Hematopoietic multipotent progenitor cell treated with erythropoietin and hydrocortisone succinate and interleukin-3 and kit ligand, for 8 days (in vitro differentiated cells): ENCODE measurements at places on chromosomes 4 and X.

- DNase-seq, result no peak
Observed at GRCh38 chr4:79217025-79217424, 108.8 kb downstream of the NAA11 start.

DNA sequence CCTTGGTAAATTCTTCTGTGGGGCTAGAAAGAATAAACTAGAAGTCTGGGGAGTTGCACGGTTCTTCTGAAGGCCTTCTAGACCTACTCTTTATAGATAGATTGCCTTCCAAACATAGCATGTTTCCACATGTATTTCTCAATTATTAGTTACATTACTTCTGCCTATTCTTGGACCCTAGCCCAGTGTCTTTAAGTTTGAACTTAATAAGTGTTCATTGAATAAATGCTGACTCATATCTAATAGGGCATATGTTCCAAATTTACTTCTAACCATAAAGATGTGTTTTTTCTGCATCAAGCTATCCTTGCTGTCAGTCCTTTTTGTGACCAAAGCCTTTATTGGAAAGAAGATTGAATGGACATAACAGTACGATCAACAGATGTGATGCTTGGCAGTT is 503.6 kb upstream of the ZFP42 start:
- DNase-seq, result no peak

- no peak for DNase-seq
Observed at GRCh38 chr4:144113546-144113945, 27.0 kb downstream of the GYPA start.

- no peak for DNase-seq
Observed at GRCh38 chrX:24242649-24243175, 71.2 kb downstream of the SUPT20HL2 start.

- DNase-seq, result no peak
Observed at GRCh38 chr4:54625391-54625790, 32.4 kb upstream of the KIT start.

- DNase-seq, result no peak
Observed at GRCh38 chr4:24080871-24081270, 191.0 kb upstream of the PPARGC1A start.

GRCh38 chrX:68989456-68989855 is 160.6 kb downstream of the EFNB1 start:
- no peak for DNase-seq

GRCh38 chr4:38856524-38857337 is at the start of gene TLR6:
TLR6 (minus strand) TSS chr4:38856817; CDS start chr4:38829473, 27,344 bp downstream.
- peak; percentile 84 for DNase-seq

DNA sequence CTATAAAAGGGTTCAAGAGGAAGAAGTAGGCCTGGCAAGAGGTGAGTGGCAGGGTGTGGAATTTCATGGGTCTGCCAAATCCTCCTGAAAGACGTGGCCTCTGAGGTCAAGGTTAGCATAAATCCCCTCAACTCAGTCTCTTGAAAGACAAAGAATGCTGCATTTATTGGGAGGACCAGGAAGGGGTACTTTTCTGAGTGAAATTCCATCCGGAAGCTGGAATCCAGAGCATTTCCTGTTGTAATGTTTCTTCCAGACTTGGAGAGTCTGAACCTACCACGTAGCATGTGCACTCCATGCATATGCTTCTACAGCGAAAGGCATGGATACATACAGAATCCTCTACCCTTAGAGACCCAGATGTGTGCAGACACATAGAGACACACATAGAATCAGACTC is 13.4 kb upstream of the FGD1 start:
- no peak for DNase-seq

DNA sequence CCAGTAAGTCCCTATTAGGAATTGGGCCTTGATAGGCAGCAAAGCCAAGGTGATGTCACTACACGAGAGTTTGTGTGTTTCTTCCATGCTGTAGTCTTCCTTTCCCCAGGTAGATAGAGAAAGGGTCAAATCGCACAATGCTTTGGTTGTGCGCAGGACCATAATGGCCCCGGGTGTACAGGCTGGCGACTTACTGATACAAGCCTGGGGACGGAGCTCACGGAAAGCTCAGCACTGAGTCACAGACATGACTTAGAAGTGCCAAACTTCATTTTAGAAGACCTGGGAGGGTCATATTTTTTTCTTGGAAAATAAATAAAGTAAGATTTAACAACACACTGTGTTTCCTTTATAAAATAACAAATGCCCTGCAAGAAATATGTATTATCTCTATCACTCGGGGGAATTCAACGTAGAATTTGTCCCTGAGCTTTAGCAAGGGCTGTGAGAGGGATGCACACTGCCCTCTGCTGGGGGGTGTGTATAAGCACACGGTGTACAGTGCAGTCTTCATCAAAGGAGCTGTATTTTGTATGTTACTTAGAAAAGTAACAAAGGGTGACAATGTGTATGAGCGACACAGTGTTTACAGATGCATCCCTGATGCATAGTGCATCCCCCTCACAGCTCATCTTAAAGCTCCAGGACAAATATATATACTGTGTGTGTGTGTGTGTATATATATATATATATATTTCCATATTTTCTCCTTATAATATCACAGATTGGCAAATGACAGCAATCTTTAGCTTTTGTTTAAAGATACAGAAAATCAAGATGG is 254.5 kb upstream of the VEGFC start:
- peak; percentile 64 for DNase-seq

DNA sequence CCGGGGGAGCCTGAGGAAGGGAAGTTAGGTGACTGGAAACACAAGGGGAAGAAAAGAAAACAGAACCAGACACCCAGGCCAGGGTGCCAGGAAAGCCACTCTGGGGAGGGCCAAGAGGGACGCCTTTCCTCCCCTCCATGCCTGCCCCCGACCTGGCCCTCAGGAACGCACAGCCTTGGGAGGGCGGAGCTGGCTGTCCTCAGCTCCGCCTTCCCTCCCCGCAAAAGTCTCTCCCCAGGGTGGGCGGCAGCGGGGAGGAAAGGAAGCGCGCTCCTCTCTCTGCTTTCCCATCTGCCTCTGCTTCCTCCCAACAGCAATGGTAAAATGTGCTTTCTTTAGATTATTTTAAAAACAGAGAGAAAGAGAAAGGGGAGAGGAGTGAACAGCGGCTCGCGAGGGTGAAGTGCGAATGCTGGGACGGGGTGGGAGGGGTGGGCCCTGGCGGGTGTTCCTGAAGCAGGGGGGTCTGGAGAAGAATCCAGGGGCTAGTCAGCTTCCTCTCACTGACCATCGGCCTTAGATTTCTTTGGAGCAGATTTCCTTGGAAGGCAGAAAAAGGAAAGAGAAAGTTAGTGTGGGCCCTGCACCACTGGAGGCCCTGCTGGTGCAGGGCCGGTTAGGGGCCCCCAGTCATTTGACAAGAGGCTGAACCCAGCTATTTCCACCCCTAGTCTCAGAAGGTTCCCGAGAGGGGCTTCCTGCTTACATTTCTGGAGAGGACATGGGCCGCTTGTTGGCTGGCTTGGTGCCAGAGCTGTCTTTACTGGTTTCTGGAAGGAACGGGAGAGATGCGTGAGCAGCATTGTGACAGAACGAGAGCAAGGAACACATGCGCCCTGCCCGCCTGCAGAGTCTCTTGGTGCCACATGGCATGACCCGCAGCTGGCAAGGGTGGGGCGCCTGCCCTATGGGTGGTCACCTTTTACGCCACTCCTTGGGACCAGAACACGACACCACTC is 4.7 kb upstream of the RENBP start:
- DNase-seq, result no peak

DNA sequence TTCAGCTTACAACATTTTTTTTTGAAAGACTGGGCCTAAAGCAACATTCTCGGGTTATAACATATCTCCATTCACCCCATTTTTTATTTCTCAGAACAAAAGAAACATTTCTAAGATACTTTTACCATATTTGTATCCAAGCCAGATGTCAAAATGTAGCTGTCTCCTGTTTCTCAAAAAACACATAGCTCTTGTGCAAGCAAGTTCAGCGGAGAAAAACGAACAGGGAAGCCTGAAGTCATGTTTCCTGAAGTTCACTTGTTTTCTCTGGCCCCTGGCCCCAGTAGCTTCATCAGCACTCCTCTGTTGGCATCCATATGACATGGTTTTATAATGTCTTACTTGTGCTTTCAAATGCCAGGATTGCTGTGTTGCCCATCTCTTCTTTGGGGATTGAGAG is 218.2 kb downstream of the BANK1 start:
- DNase-seq, result no peak

DNA sequence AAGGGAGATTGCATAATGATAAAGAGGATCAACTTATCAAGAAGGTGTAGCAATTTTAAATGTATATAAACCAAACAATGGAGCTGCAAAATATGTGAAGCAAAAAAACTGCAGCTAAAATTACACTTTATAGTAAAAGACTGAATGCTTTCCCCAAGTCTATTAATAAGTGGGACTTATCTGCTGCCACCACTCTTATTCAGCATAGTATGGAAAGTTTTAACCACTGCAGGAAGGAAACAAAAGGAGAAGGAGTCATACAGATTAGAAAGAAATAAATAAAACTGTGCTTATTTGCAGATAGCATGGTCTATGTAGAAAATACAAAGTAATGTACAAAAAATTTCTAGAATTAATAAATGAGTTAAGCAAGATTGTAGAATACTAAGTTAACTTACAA is 94.1 kb upstream of the GK2 start:
- peak; percentile 23 for DNase-seq

GRCh38 chr4:61079427-61079826 is 120.7 kb upstream of the ADGRL3 start:
- DNase-seq, result no peak

DNA sequence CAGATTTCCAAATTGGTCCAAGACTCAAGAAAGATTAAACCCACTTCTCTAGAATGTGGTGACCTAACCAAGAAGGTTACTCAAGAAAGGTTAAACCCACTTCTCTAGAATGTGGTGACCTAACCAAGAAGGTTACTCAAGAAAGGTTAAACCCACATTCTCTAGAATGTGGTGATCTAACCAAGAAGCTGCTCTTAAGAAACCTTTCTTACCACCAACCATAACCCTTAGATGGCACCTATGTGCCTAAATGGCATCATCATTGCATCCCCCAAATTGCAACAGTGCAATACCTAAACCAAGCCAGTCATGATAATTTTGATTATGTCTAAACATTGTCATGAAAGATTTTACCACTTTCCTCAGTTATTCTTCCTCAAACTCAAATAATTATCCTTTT is 49.2 kb downstream of the IDS start:
- DNase-seq, result no peak

DNA sequence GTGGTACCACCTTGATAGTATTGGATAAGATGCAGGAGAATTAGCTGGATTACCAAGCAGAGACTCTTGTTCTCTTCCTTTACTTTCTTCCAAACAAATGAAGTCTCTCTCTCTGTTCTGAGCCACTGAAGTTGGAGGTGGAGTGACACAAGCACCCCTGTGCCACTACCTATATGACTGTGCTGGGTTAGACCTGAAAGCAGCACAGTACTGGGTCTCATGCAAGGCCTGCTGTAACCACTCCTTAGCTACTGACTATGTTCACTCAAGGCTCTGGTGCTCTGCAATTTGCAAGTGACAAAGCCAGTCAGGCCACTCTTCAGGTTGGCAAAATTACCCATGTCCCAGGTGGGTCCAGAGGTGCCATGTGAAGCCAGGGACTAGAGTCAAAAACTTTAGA is 389.6 kb upstream of the MAOA start:
- no peak for DNase-seq

DNA sequence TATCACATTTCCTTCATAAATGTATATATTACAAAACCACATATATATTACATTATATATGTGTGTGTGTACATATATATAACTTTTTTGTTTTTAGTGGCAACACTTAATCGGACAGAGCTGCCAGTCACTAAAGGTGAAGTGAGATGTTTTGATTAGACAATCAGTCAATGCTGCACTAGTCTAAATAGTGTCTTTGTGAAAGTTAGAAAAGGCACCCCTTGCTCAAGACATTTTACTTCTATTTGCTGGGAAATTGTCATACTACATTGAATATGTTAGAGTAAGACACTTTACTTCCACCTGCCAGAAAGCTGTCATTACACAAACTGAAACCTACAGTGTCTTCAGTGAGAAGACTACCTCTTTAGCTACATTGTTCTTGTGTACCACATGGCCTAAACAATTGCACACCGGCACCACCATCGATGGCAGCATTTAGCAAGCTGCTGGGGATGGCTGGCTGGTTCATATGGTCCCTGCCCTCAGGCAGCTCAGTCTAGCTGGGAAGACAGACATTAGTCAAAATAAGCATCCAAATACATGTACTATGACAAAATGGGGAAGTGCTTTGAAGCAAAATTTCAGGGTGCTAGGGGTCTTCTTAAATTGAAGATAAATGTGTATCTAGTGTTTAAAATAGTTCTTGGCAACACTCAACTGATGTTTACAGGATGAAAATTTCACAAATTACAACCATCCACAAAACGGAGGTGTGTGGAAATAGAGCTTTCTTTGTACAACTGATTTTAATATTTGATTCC is 148.1 kb upstream of the GATB start:
- no peak for DNase-seq

- DNase-seq, result no peak
Observed at GRCh38 chrX:40374486-40374885, 206.3 kb upstream of the ATP6AP2 start.

DNA sequence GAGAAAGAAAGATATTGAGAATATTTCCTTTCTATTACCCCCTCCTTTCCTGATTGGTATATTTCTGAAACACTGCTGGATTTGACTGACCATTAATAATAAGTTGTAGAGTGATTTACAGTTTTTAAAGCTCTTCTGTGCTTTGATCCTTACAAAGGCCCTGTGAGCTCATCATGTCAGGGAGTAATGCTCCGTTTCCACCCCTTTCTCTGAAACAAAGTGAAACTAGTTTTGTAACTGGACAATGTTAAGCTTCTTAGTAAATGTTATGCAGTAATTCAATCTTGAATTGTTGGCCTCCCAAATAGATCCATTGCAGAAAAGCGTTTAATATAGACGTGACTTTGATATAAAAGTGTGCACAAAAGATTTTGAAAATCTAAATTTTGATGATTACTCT is 190.1 kb upstream of the GNPDA2 start:
- no peak for DNase-seq

GRCh38 chr4:104491481-104492182 is 3.1 kb downstream of the CXXC4 start:
- DNase-seq, result no peak

DNA sequence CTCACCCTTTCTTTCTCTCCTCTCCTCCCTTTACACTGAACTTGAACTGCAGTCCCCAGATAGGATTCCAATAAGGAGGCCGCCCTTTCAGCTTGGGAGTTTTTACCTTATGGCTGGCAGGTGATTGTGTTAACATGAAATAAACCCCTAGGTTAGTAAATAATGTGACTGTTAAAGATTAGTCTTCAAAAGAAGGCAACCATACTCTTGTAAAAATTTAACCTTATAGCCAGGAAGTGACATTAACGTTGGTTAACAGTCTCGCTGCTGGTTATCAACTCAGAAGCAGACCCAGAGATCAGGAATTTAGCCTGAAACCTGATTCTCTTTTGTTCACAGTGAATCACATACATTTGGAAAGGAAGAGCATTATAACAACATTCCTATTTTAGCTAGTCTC is 15.2 kb downstream of the FHDC1 start:
- no peak for DNase-seq

- no peak for DNase-seq
Observed at GRCh38 chrX:113741744-113742143, 842.1 kb upstream of the HTR2C start.

GRCh38 chr4:185779517-185779916 is 32.5 kb downstream of the SORBS2 start:
- no peak for DNase-seq

GRCh38 chr4:183435803-183436202 is 8.6 kb upstream of the CDKN2AIP start:
- no peak for DNase-seq
